ENCODE measurements at places on chromosomes 7 and 10.

GRCh38 chr7:50331564-50332208, 27.2 kb downstream of the IKZF1 start:
- DNase-seq: no peak

- DNase-seq: no peak
Observed at GRCh38 chr10:86197166-86197790, 169.3 kb downstream of the GRID1 start.

DNA sequence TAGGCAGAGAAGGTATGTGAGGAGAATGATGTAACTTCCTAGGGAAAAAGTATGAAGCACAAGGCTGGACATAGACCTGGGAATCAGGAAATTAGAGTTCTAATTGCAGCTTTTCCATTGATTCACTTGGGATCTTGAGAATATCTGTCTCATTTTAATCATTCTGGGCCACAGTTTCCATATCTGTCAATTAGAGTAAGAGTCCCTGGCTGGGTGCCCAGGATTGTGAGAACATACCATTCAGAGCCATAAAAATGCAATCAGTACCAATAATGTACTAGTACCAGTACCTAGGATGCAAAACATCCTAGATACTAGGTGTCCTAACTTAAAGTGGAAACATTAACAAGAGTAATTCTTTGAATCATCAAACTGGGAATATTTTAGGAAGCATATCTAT, 29.6 kb downstream of the CAV1 start:
- no peak for DNase-seq

DNA sequence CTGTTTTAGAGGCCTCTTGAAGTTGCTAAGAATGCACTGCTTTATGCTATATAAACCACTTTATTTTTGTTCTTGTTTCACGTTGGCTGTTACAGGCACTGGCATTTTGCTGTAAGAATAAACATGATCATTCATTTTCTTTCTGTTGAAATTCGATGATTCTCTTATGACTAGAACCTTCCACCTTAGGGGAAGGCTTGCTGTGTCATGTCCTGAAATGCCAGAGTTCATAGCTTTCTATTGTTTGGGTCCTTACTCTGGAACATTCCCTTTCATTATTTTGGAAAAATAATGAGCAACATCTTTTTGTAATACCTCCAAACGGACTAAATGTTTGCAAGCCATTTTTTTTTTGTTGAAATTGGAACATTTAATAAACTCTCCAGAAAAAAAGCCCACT, 495.1 kb upstream of the POT1 start:
- no peak for DNase-seq

DNA sequence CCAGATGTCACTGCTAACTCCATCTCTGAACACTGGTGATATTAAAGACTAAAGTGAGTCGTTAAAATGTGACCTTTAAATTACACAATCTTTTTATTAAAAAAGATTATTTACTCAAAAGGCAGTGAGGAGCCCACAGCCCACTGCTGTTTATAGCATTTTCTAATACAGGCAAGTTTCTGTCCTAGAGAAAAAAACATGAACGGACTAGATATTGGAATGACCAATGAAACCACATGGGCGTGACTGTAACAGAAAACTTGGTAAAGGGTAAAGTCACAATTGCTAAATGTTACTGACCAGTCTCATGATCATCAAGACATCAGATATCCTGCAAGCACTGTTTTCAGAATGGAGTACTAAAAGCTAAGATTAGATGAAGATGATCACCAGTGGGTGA, 78.7 kb downstream of the FEZF1 start:
- DNase-seq: no peak

GRCh38 chr10:63751836-63752235, 230.6 kb downstream of the REEP3 start:
- no peak for DNase-seq

- DNase-seq: no peak
Observed at GRCh38 chr10:72561745-72562166, 64.1 kb downstream of the MICU1 start.

- no peak for DNase-seq
Observed at GRCh38 chr7:121541457-121541856, 145.3 kb upstream of the FAM3C start.

DNA sequence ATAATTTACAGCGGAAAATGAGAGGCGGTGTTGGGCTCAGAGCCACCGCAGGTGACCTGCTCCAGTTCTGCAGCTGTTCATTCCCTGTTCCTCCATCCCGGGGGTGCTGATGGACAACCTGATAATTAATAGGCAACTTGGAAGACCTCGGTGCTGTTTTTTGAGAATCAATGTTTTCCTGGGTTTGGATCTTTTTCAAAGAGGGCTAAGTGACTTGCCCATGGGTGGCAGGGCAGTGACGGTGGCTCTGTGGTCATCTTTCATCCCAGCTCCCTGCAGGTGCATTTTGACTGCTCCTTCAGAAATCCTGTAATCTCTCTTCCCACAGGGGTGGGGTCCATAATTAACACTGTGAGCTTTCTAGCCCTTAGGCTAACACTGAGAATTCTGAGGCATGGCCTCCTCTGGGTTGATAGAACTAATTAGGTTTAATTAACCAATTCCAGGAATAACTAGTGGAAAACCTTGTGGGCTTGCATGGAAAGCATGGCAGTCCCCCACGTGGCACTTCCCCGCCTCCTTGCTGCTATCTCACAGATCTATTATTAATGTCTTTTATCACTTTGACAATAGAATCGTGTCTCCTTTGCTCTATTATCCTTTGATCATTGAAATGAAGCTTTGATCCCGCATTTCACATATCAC, 217.9 kb downstream of the GLRX3 start:
- DNase-seq: peak; percentile 12

DNA sequence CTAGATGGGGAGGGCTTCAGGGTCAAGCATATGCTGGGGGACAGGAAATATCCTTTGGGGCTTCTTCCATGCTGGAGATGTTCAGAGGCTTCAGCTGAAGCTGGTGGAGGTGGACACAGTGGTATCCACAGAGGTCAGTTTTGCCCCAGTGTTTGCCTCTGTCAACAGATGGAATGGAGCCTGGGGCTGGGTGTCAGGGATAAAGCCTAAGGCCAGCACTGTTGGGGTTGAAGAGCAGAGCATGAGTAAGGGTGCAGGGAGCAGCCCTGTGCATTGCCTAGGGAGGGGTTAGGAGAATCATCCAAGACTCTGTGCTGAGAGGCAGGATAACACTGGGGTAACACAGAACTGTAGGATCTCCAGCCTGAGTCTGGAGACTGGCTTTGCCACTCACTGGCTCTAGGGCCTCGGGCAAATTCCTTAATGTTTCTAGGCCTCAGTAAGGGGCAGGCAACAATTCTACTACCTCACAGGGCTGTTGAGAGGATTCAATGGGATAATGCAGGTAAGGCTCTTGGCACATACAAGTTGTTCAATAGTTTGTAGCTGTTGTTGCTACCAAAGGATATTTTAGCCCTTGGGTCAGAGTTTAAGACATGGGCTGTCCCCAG, 21.8 kb upstream of the MYL7 start:
- DNase-seq: peak; percentile 32

- DNase-seq: no peak
Observed at GRCh38 chr10:11225935-11226334, 208.3 kb downstream of the CELF2 start.

GRCh38 chr7:135349746-135350145, 116.1 kb downstream of the STRA8 start:
- DNase-seq: no peak
